Left renal cortex interstitium (tissue), 4 donors: ENCODE measurements at places on chromosomes 4 and X. TPM values are rescaled to one million over a fixed set of nuclear protein-coding genes. Genes with fewer than 3 reads are reported as not detected.

The CNGA1 gene
- 3.2 TPM for polyA plus RNA-seq

The NUDT9 gene
- polyA plus RNA-seq: 61.5 TPM

- DNase-seq: no peak
Observed at GRCh38 chr4:5700459-5700858, 7.9 kb downstream of the EVC2 start.

- no peak for DNase-seq
Observed at GRCh38 chr4:6058531-6059374, 40.5 kb upstream of the C4orf50 start.

DNA sequence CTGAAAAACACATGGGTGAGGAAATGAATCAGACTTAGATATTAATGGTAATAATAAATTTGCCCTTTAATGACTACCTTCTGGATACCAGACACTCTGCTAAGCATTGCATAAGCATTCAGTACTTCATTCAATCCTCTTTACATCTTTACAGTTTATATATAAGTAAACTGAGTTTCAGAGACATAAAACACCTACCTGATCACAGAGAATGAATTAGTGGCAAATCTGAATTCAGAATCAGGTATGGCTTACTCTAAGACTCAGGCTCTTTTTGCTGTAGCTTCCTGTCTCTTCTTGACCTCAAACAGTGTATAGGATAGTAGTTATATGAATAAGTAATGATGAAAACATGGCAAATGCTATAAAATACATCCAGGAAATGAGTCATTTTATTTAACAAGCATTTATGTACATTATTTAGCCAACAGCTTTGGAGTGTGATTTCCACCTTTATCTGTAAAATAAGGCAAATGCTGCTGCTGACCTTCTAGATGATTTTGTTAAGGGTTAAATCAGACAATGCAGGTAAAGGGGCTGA lies 83.9 kb downstream of the VEGFC start:
- no peak for DNase-seq

- DNase-seq: no peak
Observed at GRCh38 chr4:169968999-169969398, 57.2 kb downstream of the MFAP3L start.

GRCh38 chrX:69321789-69322188 lies 156.5 kb upstream of the PJA1 start:
- DNase-seq: no peak

DNA sequence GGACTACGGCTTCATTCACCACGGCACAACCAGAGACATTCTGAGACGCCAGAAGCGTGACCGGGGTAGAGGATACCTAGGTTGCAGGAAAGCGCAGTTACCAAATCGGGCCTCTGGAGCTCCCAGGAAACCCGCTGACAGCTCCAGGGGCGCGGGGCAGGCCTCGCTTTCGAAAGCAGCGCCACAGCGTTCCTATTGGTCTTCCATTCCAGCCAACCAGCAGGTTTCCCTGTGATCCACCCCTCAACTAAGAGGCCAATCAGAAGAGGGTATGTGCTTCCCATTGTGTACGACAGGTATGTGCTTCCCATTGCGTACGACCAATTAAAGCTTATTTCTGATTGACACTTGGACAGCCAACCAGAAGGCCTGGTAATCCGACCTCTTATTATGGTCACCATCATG lies 14.9 kb downstream of the SNX12 start:
- no peak for DNase-seq
